Activated T-cell treated with anti-CD3 and anti-CD28 coated beads, Interleukin-2, amount 50 U/mL, for 72 hours (primary cell): ENCODE measurements at places on chromosomes 7 and 10. TPM values are rescaled to one million over a fixed set of nuclear protein-coding genes. Genes with fewer than 3 reads are reported as not detected.

DNA sequence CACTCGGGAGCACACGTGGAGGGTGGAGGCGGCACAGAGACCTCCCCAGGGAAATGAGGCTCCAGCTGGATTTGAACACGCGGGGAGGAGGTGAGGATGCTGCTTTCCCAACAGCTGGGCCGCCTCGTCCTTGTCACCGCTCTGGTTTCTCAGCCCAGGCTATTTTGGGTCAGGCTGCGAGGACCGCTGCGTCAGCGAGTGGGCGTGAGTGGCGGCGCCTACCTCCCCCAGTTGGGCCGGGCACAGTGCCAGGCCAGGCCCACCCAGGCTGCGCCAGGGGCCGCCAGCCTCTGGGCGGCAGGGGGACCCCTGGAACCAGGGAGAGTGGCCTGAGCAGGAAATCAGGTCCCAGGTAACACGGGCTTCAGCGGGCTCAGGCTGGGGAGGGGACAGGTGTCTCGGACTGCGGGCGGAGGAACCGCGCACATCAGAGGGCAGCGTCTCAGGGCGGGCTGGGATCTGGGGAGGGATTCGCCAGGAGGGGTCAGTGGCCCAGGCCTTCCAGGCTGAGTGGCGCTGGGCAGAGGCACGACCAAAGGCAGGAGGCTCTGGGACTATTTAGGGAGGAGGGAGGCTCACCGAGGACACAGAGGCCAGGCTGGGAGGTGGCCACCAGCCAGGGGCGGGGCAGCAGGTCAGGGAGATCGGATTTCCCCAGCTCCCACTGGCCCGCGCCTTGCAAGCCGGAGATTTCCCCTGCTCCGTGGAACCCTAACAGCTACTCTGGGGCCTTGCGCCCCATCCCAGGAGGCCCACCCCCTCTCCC is 125.2 kb upstream of the RET start:
- H3K4me3 ChIP-seq: no peak overlapping the region
- no peak overlapping the region for H3K27ac ChIP-seq
- no peaks in the 10 kb centered on the region for H3K4me1 ChIP-seq

The NUTM2E gene
- not detected for total RNA-seq

The CUBN gene
- 0.65 TPM for total RNA-seq

- peaks cover 6% of the 10 kb centered on the region for H3K27me3 ChIP-seq
- H3K36me3 ChIP-seq: no peaks in the 10 kb centered on the region
- H3K4me1 ChIP-seq: peaks cover 10% of the 10 kb centered on the region
- H3K4me3 ChIP-seq: no peak overlapping the region
- H3K27ac ChIP-seq: no peak overlapping the region
These were observed 260.2 kb upstream of the PRKCQ start for GRCh38 chr10:6840201-6840691.

GRCh38 chr7:155268921-155269650 is 28.6 kb upstream of the INSIG1 start:
- H3K4me1 ChIP-seq: peaks cover 11% of the 10 kb centered on the region
- H3K27me3 ChIP-seq: peaks cover 20% of the 10 kb centered on the region

The TACR2 gene
- not detected for total RNA-seq

GRCh38 chr7:92297736-92298135 is 52.0 kb downstream of the ANKIB1 start:
- H3K27me3 ChIP-seq: no peaks in the 10 kb centered on the region
- H3K4me1 ChIP-seq: no peaks in the 10 kb centered on the region
- H3K27ac ChIP-seq: no peak overlapping the region
- DNase-seq: no peak

- H3K27me3 ChIP-seq: no peaks in the 10 kb centered on the region
- H3K36me3 ChIP-seq: peaks cover 1% of the 10 kb centered on the region
- no peak overlapping the region for H3K27ac ChIP-seq
- no peaks in the 10 kb centered on the region for H3K4me1 ChIP-seq
- no peak overlapping the region for H3K4me3 ChIP-seq
These were observed 304.1 kb downstream of the PAXIP1 start for GRCh38 chr7:154698726-154699291.

DNA sequence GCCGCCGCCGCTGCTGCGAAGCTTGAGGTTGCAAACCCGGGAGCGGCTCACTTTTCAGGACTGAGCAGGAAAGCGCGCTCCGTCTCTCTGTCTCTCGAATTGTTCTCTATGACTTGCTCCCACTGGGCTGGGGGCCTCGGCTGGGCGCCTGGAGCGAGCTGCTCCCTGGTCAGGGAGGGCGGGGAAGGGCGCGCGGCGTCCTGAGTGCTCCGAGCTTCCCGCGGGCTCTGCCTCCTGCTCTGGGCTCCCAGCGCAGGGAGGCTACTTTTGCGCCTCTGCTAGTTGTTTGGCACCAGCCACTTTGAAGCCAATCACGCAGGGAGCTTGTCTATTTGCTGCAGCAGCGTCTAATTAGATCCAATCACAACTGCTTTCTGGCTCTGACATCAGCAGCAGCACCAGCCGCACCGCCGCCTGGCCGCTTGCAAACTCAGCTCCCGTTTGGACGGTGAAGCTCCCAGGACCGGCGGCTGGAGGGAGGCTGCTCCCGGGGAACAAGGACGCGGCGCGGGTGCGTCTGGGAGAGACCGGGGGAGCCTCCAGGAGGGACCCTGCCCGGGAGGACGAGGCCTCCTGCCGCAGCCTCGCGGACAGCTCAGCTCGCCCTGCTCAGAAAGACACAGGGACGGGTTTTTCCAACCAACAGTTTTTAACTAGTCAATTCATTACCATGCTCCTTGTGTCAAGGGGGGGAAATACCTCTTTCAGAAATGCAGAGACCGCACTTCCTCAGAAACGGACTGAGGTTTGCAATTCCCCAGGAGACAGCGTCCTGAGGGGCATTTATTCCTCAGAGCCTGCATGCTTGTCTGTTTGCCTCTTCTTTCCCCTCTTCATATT is at the start of gene ADARB2:
Gene ADARB2 (minus strand): TSS at position 304 of the 840 bp plus-strand sequence.
- H3K4me3 ChIP-seq: peak within 1 kb of the TSS; percentile 84
- peaks cover 10% of the 10 kb centered on the region for H3K4me1 ChIP-seq
- DNase-seq: peak; percentile 22
- H3K36me3 ChIP-seq: no peaks in the 10 kb centered on the region
- peaks cover 87% of the 10 kb centered on the region for H3K27me3 ChIP-seq

GRCh38 chr7:69615685-69616084 is 17.4 kb downstream of the AUTS2 start:
- H3K27ac ChIP-seq: no peak overlapping the region
- no peak overlapping the region for H3K4me3 ChIP-seq
- H3K36me3 ChIP-seq: no peaks in the 10 kb centered on the region

DNA sequence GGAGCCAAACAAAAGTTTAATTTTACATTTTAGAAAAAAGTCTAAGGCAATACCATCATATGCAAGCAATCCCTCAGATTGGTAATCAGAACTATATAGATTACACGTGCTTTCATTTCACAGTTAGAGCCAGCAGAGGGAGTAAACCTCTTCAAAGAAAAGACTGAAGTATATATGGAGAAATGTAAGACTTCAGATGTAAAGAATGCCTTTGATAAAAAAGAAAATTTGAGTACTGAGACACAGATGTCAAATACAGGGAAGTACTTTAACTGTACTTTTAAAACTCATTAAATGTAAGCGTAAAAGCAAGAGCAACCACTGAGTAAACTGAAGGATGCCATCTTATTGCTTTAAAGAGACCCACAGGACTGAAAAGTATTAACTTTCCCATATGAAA is 101.4 kb upstream of the FAM133B start:
- H3K27me3 ChIP-seq: no peaks in the 10 kb centered on the region
- no peak overlapping the region for H3K4me3 ChIP-seq
- H3K36me3 ChIP-seq: peaks cover 14% of the 10 kb centered on the region
- peak overlapping the region; percentile 94 for H3K27ac ChIP-seq
- no peak for DNase-seq
- peaks cover 62% of the 10 kb centered on the region for H3K4me1 ChIP-seq

GRCh38 chr10:49220679-49221078 is 32.5 kb upstream of the TMEM273 start:
- H3K27ac ChIP-seq: no peak overlapping the region
- no peak for DNase-seq
- H3K27me3 ChIP-seq: peaks cover 29% of the 10 kb centered on the region

DNA sequence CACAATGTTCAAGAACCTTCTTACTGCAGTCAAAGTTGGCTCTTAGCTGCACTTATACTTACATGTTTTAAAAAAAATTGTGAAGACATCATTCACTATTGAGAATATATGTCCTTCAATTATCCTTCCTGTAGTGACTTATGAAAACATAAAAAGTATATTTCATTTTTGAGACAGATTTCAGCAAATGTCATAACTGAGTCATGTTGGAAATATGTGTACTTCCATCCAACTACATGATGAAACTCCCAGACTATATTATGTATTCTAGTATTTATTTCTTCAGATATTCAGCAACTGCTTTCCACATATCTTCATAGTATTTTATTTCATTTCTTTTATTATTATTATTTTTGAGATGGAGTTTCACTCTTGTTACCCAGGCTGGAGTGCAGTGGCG is 160.2 kb downstream of the ARHGAP12 start:
- H3K27me3 ChIP-seq: no peaks in the 10 kb centered on the region
- H3K4me3 ChIP-seq: no peak overlapping the region
- no peaks in the 10 kb centered on the region for H3K36me3 ChIP-seq
- peaks cover 24% of the 10 kb centered on the region for H3K4me1 ChIP-seq
- DNase-seq: no peak

- H3K36me3 ChIP-seq: no peaks in the 10 kb centered on the region
- no peaks in the 10 kb centered on the region for H3K27me3 ChIP-seq
- H3K27ac ChIP-seq: no peak overlapping the region
- H3K4me1 ChIP-seq: no peaks in the 10 kb centered on the region
- no peak overlapping the region for H3K4me3 ChIP-seq
These were observed 92.5 kb upstream of the LRGUK start for GRCh38 chr7:134034652-134035051.

GRCh38 chr7:112771166-112771565 is 19.0 kb downstream of the TMEM168 start:
- H3K27me3 ChIP-seq: no peaks in the 10 kb centered on the region
- no peak overlapping the region for H3K27ac ChIP-seq
- H3K4me1 ChIP-seq: no peaks in the 10 kb centered on the region
- peaks cover 8% of the 10 kb centered on the region for H3K36me3 ChIP-seq
- no peak for DNase-seq
